T-cell (primary cell): ENCODE measurements at places on chromosomes 4 and X.

DNA sequence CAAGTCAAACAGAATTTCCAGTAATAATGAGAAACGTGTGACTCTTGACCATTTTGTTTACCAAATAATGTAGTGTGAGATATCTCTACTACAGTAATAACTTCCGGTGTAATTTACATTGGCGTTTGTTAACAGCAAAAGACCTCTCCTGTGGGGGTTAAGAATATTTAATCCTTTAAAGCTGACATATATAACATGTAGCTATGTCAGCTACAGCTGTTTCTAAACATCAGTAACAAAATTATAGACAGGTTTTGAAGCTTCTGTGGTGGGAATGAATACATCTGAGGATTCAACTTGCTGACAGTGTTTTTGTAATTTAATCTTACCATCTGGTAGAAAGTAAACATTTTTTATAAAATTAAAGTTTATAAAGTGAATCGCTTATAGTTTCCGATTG lies 73.6 kb upstream of the TENM3 start:
- DNase-seq = no peak

GRCh38 chrX:134573683-134574035 lies 84.6 kb downstream of the PLAC1 start:
- no peak for DNase-seq

- DNase-seq = no peak
These were observed 66.0 kb upstream of the UNC5C start for GRCh38 chr4:95614684-95615205.

DNA sequence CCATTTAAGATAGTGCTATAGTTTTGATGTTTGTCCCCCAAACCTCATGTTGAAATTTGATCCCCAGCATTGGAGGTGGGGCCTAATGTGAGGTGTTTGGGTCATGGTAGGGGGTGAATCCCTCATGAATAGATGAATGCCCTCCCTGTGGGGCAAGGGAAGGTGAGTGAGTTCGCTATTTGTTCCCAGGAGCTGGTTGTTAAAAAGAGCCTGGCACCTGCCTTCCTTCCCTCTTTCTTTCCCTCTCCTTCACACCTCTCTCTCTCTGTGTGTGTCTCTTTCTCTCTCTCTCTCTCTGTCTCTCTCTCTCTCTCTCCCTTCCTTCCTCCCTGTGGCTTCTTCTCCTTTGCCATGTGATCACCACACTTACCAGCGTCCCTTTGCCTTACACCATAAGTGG lies 160.7 kb downstream of the AASDH start:
- DNase-seq = no peak

GRCh38 chrX:111123125-111123524 lies 27.1 kb downstream of the PAK3 start:
- DNase-seq = no peak

DNA sequence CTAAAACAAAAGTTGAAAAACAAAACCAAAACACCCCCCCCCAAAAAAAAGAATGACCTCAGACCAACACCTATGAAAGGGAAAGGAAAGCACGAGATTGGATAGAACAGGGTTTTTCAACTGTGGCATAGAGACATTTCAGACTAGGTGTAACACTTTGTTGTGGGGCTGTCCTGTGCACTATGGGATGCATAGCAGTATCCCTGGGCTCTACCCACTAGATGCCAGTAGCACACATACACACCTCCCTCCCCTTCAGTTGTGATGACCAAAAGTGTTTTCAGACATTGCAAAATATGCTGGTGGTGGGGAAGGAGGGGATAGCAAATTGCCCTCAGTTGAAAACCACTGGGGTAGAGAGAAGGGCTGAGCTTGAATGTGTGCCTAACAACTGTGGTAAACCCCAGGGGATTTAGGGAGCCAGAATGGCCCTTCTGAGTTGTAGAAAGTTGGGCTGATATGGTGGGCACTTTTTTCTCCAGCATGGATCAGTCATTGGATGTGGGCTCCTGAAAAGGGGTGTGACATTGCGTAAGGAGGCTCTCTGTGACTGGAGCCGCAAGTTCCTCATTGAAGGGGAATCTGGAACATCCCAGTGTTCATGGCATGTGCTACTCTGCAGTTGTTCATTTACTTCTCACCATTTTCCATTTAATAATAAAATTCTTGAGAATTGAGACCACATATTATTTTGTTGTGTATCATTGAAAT lies 8.8 kb upstream of the GEMIN8 start:
- DNase-seq = no peak

DNA sequence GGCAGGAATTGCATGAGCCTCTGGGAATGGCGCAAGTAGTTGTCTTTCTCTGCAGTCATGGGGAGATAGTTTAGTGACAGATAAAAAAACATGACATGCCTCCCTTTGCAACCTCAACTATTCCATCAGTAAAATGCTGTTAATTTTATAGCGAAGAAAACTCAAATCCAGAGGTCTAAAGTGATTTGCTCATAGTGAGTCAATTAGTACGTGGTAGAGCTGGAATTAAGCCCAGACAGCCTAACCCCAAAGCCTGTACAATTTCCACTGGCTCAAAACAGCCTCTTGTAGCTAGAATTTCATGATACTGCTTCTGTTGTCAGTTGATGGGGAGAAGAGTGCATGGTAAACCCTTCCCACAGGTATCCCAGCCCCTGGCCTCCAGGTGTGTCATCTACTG lies 81.3 kb upstream of the TRPC5 start:
- no peak for DNase-seq

DNA sequence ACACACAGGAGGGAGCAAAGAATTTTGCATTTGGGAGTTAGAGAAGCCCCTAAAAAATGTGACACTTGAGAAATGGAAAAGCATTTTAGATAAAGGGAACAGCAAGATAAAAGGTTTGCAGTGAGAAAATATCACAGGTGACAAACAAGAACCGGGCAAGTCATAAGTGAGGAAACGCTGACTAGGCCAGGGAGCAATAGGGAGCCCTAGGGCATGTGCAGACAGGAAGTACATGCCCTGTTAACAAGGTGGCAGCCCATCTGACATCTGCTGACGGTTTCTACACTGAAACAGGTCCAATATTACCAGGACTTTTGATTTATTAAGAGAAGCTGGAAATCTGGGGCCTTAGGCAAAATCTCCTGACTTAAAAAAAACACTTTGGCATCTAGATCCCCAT lies 4.0 kb upstream of the IL13RA1 start:
- DNase-seq = no peak
